ENCODE measurements at places on chromosomes 7 and 10. TPM values are rescaled to one million over a fixed set of nuclear protein-coding genes. Genes with fewer than 3 reads are reported as not detected.

The TRAPPC14 gene
- 9.0 TPM for total RNA-seq

DNA sequence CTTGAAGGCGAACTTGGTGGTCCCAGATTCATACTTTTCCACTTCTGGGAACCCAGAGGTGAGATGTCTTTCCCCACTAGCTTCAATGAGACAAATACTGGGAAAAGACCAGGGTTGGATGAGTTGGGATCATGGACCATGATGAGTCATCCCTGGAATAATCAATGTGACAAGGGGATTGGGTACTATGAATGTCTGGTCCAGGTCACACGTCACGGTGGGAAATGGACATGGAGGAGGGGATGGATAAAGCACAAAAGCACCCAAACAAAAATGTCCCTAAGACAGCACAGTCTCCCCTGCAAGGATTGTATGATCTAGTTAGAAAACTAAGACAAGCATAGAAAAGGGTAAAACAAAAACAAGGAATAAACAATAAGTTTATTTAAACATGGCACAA lies 12.4 kb upstream of the SORBS1 start:
- DNase-seq = no peak

DNA sequence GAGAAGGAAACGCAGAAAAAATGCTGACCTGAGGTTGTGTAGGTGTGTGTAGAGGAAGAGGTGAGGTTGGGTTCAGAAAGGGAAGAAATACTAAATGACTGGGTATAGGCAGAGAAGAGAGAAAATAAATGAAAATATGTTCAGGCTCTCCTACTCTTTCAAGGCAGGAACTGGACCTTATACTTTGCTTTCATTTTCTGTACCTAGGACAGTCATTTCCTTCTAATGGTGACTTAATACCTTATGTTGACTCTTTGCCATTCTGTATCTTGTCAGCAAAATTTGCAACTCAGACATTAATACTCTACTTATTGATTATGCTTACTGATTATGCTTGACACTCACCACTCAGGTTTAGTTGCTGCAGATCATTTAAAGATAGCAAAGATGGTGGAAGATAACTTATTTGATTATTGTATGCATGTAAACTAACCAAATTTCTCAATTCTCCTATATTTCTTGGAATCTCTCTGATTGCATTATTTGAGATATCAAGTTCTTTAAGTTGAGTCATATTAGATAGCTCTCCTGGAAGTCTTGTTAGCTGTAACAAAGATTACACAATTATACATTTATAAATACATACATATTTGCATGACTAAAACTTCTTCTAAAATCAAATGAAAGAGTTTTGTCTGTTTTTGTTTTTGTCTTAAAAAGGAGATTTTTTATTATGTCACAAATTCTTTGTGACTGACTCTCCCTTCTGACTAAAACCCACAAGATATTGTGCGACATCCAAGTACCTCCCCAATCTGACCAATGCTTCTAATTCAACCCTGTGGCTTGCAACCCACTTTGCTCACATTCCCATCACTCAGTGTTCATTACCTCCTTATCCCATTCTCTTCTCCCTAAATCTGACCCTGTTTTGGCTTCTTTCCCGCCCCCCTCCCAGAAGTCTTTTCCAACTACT lies 20.0 kb downstream of the LRRD1 start:
- DNase-seq = peak; percentile 71

GRCh38 chr7:5419539-5420066 lies 4.0 kb downstream of the TNRC18 start:
- no peak for DNase-seq

DNA sequence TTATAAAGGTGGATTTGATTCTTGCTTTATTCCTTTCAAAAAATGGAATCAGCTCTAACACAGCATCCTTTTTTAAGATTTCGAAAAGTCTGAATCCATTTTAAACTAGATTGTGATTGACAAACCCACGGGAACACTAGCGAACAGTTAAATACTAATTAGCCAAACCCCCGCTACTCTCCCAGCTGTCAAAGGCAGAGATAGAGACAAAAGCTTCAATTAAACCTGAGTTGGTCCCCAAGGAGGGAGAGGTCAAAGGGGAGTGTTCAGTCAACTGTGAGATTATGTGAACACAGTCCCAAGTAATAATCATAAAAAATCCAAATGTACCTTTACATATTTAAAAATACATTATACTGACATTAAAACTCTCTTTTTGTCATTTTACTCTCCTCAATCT lies 65.7 kb upstream of the TBX20 start:
- DNase-seq = no peak

- DNase-seq = no peak
These were observed 44.2 kb upstream of the MYL10 start for GRCh38 chr7:101673315-101673714.

DNA sequence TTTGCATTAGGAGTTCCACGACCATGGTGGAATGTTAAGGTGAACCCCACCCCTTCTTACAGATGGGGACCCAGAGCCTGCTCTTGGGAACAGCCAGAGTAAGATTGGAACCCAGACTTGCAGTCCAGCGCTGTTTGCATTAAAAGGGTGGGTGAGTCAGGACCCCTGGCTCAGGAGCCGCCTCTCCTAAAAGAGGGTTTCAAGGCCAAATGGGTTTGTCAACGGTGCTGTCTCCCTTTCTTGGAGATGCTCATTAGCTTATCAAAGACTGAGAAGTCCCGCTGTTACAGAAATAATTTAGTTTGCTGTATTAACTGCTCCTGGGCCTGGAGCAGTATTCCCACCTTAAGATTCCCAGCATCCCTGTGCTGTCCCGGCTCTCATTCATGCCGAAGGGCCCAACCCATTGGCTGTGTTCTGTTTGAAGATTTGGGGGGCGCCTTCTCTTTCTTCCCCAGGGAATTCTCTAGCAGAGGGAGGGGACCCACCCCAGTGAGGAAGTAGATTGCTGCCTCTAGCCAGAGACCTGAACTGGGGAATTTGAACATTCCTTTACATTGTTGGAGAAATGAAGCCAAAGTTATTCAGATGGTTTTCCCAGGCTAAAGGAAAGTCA lies 1.8 kb downstream of the MARVELD1 start:
- DNase-seq = no peak

The PCDH15 gene
- not detected for total RNA-seq

The MRM2 gene
- total RNA-seq = 62.2 TPM

The CC2D2B gene
- 0.12 TPM for total RNA-seq

The ACBD7 gene
- 9.3 TPM for total RNA-seq

The SEMA3C gene
- 268 TPM for total RNA-seq

The GIMAP1 gene
- total RNA-seq = not detected

DNA sequence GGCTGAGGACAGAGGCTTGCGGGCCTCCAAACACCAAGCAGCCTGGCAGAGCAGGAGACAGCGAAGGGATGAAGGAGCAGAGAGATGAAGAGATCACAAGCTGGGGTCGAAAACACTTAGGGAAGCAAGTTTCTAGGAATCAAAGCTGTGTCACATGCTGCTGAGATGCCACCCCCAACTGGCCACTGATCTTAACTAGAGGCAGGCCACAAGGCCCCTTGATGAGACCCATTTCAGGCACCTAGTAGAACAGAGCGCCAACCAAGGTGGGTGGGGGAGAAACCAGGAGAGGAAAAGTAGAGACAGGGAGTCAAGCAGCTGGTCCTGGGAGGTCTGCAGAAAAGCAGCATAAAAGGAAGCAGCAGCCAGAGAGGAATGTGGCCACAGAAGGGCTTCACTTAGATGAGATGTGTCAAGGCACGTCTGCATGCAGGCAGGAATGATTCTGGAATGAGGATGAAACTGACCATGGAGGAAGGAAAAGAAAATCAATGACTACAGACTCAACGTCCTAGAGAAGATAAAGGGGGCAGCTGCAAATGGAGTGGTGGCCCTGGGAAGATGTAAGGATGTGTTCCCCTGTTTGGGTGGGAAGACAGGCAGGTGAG lies 85.0 kb upstream of the DDC start:
- DNase-seq = no peak

The FAM13C gene
- 0.22 TPM for total RNA-seq

GRCh38 chr7:130475776-130476175 lies 16.1 kb upstream of the MEST start:
- DNase-seq = no peak

The EIF5AL1 gene
- 0.72 TPM for total RNA-seq

- DNase-seq = no peak
These were observed 75.4 kb downstream of the NOC3L start for GRCh38 chr10:94287336-94287735.

DNA sequence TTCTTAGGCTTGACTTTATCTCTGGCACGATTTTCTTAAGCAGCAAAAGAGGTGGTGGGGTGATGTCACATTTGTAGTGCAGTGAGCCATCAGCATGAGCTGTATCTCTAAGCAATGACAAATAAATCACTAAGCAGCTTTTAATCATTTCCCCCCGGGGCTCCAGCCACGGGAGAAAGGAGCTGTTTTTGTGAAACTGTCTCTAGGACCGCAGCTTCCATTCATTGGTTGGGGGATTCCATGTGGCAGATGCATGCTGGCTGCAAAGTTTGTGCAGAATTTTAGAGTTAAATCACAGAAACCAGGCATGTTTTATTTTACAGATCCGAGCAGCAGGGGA lies 464 bp downstream of the KIAA1217 start:
- peak; percentile 48 for DNase-seq

DNA sequence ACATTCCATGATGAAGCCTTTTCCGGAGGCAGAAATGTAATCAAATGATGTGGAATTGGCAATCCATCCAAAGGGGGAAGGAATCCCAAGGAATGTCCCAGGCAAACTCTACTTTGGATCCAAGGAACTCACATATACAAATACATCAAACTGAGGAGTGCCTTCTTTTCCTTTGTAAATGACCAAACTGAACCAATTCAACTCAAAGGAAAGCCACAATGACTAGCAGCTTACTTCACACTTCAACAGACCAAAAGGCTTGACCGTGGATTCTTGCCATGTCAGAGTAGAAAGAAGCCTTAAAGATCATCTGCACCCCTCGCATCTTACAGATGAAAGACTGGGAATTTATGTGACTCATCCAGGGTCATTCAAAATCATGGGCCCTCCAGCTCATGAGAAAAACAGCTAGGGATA lies 79.7 kb upstream of the MACROH2A2 start:
- DNase-seq = no peak

DNA sequence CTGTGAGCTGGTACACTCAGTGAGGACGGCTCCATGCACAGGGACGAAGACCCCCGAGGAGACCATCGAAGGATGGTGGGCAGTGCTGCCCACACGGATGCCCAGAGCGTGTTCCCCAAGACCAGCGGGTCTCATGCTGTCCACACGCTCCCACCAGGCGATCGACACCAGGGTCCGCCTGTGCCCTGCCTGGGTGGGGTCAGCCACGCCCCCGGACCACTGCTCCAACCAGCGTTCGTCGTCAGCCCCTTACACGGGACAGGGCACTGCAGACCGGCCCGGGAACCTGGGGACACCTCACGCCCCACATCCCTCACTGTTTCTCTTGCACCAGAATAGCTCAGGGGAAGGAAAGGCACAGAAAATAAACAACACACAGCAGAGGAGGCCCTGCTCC lies 223.5 kb downstream of the DNAJB6 start:
- DNase-seq = no peak

DNA sequence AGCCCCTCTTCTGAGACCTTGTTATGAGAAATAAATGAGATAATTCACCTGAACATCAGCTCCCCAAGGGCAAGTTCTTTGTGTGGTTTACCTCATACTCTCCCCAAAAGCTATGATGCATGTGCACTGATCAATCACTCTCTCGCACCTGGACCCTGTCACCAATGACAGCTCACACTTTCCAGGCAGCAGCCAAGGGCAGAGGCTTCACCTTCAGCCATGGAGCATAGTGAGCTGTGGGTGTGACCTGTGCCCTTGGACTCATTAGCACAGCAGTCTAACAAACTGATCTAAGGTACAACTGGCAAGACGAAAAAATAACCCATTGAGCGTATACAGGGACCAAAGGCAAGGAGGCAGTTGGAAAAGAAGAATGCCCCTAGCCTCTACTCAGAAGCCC lies 17.0 kb downstream of the PDE1C start:
- no peak for DNase-seq

DNA sequence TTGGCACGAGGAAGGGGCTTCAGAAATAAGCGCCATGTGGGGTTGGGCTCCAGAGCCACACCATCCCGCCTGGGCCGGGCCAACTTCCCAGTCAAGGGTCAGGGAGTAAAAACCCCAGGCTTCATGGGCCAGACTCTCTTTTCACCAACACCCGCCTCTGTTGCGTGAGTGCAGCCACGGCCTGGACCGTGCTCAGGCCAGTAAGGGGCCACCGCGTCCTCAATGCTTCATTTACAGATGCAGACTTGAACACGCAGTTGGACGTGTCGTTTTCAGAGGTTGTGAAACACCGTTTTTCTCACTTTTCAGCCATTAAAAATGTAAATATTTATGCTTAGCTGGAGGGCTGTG lies 161.0 kb downstream of the WDR37 start:
- DNase-seq = no peak

DNA sequence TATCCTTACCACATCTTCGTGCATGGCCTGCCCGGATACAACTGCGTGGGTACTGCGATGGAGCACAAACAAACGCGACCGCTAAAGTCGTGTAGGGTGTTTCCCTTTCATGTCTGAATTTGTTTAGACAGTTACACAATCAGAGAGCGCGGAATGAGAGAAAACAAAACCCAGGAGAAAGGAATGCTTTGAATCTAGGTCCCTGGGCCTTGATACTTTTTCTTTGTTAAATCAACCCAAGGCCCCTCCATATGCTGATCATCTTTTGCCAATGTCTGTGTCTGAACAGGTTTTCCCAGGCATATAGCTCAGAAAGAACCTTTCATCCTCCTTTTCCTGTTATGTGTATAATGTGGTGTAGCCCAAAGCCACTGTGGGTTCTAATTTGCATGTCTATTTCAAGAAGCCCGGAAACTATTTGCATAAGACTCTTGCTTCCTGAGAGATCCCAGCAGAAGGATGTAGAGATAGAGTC lies 145.8 kb downstream of the FRMD4A start:
- no peak for DNase-seq

DNA sequence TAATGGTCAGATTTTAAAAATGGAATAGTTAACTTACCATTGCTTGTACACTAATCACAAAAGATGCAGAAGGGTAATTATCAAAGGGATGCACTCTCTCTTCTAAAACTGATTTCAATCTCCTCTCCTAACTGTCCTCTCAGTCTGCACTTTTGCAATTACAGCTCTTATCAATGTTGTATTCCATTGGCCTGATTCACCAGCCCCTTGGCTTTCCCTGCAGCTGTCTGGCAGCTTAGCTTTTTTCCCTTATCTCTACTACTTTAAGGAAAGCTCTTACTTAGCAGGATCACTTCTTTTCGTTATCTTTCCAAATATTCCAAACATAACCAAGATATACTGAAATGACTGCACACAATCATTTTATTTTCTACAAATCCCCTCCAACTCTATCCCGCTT lies 448.8 kb downstream of the GRM8 start:
- DNase-seq = no peak

DNA sequence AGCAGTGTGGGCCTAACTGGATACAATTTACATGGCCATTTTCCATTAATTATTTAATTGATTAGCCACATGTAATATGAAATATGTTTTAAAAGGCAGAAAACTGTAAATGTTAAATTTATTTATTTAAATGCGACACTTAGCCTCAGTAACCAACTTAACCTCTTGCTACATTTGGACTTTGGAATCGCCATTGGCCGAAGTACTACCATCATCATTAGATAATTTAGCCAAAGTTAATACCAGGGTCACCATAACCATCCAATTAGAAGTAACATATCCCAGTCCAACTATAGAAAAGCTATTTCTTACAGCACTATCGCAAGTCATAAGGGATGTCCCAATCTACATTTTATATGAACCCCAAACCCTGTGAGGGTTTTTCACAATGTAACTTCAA lies 558.6 kb upstream of the IGFBP3 start:
- no peak for DNase-seq
